ENCODE measurements at places on chromosomes 1 and 21. TPM values are rescaled to one million over a fixed set of nuclear protein-coding genes. Genes with fewer than 3 reads are reported as not detected.

GRCh38 chr1:97270508-97271307 is 549.1 kb downstream of the PTBP2 start:
- peak; percentile 78 for DNase-seq

GRCh38 chr1:225427235-225428067 is at the start of gene LBR:
TSS of gene LBR (minus strand) at chr1:225428038. CDS start at chr1:225424075, 3,963 bp downstream.
- DNase-seq = no peak

DNA sequence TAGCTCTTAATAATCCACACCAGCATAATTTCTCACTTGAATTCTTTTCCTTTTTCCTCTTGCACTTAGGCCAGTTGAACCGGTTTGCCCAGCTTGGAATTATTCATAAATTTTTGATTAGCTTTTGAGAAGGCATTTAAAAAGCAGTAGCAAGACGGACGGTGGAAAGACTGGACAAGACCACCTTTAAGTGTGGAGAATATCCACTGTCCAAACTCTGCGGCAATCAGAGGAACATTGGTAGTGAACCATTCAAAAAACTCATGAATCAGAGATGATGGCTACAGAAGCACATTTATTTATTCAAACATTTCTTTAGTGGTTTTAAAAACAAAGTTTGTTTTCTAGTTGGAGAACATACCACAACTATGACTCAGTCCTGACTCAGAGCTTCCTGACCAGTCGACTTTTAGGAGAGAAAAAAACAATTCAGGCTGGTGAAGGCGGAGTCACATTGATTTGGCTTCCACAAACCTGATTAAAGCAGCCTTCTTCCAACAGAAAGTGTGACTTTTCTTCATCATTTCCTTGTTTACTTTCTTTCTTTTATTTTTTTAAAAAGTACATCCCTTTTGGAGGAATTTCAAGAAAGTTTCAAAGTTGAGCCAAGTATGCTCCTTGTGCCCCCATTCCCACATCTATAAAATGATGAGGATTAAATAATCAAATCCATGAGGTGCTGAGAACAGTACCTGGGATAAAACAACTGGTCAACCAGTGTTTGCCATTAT is 128.8 kb downstream of the ADSS2 start:
- peak; percentile 91 for DNase-seq

GRCh38 chr1:116345843-116346242 is 27.2 kb upstream of the ATP1A1 start:
- DNase-seq = no peak

DNA sequence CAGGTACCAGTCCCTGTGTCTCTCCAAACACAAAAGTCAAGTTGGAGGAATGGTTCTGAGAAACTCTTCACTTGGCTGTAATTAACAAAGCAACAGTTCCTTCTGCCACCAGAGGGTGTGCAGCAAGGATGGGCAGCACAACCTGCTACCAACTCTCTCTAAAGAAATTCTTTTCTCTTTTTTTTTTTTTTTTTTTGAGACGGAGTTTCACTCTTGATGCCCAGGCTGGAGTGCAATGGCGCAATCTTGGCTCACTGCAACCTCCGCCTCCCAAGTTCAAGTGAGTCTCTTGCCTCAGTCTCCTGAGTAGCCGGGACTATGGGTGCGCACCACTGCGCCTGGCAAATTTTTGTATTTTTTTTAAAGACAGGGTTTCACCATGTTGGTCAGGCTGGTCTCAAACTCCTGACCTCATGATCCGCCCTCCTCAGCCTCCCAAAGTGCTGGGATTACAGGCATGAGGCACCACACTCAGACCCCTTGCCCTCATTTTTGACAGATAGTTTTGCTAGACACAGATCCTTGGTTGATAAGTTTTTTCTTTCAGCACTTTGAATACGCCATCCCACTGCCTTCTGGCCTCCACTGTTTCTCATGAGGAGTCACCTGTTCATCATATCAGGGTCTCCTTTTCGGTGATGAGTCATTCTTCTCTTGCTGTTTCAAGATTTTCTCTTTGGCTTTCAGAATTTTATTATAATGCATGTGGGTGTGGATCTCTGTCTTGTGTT is 12.1 kb upstream of the DEGS1 start:
- no peak for DNase-seq

GRCh38 chr1:220879509-220880361 is 492 bp downstream of the HLX start:
- DNase-seq = peak; percentile 74

- peak; percentile 9 for DNase-seq
Measured at GRCh38 chr1:76625886-76626678, 241.2 kb upstream of the ST6GALNAC5 start.

DNA sequence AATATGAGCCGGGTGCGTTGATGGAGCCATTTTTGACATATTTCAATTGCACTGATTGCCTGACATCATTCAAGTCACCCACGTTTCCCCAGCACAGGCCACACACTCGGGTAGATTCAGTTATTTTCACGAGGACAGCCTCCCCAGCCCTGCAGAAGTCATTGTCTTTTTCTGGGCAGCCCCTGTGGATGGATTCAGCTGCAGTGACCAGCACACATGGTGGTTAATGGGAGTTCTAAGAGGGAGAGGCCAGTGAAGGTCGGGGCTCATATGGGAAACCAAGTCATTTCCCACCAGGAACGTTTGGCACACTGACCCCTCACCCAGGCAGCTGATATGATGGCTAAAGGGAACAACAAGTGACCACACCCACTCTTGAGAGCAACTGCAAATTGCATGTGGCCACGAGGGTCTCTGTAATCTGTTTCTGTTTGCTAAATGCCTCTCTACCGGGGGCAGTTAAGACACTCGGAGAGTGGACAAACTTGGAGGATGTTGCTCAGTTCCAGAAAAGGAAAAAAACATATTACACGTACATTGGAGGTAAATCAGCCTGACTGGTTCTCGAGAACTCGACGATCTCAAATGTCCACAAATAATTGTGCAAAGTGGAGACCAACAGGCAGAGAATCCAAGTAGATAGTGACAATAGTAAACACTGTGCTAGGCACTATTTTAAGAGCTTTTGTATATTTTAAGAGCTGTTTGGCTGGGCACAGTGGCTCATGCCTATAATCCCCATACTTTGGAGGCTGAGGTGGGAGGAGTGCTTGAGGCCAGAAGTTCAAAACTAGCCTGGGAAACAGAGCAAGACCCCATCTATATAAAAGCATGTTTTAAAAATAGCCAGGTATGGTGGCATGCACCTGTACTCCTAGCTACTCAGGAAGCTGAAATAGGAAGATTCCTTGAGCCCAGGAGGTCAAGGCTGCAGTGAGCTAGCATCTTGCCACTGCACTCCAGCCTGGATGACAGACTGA is 167.2 kb upstream of the IRF2BP2 start:
- DNase-seq = no peak

- no peak for DNase-seq
Measured at GRCh38 chr1:246178717-246179311, 328.3 kb downstream of the SMYD3 start.

DNA sequence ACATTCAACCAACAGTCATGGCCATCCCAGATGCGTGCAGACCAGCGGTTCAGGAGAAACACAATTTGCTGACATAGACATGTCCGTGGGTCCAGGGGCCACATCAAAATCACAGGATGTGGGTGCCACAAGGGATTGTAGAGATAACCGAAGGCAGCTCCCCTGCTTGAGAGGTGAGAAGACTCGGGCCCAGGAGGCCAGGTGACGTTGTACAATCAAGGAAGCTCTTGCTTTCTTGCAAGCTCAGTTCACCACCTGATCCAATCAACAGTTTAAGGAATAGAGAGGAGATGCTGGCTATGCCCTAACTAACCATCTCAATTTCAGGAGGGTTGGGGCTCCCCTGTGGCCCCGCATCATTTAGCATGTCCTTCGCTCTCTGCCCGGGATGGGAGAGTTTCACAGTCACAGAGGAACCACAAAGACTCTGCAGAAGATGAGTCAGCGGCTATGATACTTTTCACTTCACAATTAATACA is 19.5 kb downstream of the UBASH3A start:
- DNase-seq = no peak

Gene BROX
- 59.8 TPM for total RNA-seq

Gene ESPN
- total RNA-seq = not detected

Gene ICOSLG
- 0.21 TPM for total RNA-seq

Gene TSTD1
- not detected for total RNA-seq

Gene GBP7
- not detected for total RNA-seq
